ENCODE measurements at places on chromosomes 6 and 20. TPM values are rescaled to one million over a fixed set of nuclear protein-coding genes. Genes with fewer than 3 reads are reported as not detected.

- H3K36me3 ChIP-seq, result no peaks in the 10 kb centered on the region
- H3K27ac ChIP-seq, result no peak overlapping the region
- no peaks in the 10 kb centered on the region for H3K27me3 ChIP-seq
- DNase-seq, result no peak
- H3K4me1 ChIP-seq, result peaks cover 8% of the 10 kb centered on the region
These were observed 74.8 kb upstream of the MLN start for GRCh38 chr6:33878562-33878961.

- peak; percentile 24 for DNase-seq
- peaks cover 13% of the 10 kb centered on the region for H3K4me1 ChIP-seq
- H3K36me3 ChIP-seq, result no peaks in the 10 kb centered on the region
- no peak overlapping the region for H3K4me3 ChIP-seq
These were observed 154.3 kb downstream of the VEGFA start for GRCh38 chr6:43924222-43924702.

DNA sequence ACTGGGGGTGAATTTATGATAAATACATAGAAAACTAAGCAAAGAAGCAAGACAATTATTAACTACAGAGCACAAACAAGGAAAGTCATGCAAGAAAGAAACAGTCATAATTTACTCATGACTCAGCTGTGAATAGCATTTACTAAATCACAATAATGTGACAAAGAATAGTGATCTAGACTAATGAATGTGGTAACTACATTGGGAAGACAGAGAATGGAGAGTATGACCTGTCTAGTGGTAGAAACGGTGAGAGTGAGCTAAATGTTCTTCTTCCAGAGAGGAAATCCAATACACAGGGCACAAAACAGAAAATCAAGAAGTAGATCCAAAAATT is 153.5 kb upstream of the DST start:
- no peak overlapping the region for H3K27ac ChIP-seq
- no peaks in the 10 kb centered on the region for H3K27me3 ChIP-seq
- no peak overlapping the region for H3K4me3 ChIP-seq

DNA sequence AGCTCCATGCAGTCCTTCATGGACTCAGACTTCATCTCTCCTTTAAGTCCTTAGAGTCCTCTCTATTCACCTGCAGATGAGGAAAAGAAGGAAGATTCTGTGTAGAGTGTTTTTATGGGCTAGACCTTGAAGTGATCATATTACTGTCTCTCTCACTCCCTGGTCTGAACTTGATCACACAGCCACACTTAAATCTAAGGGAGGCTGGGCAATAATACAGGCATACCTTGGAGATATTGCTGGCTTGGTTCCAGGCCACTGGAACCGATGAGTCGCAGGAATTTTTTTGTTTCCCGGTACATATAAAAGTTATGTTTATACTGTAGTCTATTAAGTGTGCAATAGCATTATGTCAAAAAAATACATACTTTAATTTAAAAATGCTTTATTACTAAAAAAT is 59.2 kb upstream of the FOXO3 start:
- peak; percentile 36 for DNase-seq
- H3K4me1 ChIP-seq, result no peaks in the 10 kb centered on the region

DNA sequence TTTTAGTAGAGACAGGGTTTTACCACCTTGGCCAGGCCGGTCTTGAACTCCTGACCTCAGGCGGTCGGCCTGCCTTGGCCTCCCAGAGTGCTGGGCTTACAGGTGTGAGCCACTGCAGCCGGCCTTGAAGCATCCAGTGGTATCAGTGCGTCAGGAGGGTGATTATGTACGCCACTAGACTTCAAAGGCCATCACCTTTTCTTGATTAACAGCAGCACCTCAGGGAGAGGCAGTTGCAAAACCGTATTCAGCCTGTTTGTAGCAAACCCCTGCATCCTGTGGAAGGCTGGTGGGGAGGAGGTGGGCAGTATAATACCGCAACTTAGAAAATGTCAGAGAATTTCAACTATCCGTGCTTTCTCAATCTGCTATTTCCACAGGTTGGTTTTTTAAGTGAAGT is 27.3 kb upstream of the SHLD1 start:
- no peaks in the 10 kb centered on the region for H3K36me3 ChIP-seq
- no peak overlapping the region for H3K27ac ChIP-seq
- no peak for DNase-seq
- H3K27me3 ChIP-seq, result no peaks in the 10 kb centered on the region

- peak; percentile 66 for DNase-seq
- no peak overlapping the region for H3K4me3 ChIP-seq
- H3K36me3 ChIP-seq, result no peaks in the 10 kb centered on the region
- no peak overlapping the region for H3K27ac ChIP-seq
These were observed 58.4 kb downstream of the PDE7B start for GRCh38 chr6:135909737-135910387.

DNA sequence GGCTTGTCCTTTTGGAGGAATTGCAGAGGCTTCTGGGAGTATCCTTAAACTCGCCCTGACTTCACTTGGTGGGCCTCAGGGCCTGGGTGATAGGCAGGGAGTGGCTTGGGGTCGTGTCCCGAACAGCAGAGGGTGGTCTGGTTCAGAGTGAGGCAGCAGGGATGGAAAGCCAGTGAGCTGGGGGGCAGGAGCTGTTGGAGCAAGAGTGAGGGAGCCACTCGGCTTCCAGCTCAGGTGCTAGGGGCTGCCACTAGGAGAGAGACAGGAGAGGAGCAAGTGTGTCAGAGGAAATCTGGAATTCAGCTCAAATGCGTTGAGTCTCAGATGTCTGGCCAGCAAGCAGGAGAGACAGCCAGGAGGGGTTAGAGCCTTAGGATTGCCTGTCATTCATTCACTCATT is 85.8 kb downstream of the DLGAP4 start:
- no peaks in the 10 kb centered on the region for H3K4me1 ChIP-seq
- H3K27me3 ChIP-seq, result no peaks in the 10 kb centered on the region
- DNase-seq, result no peak
- H3K4me3 ChIP-seq, result no peak overlapping the region
- no peak overlapping the region for H3K27ac ChIP-seq

DNA sequence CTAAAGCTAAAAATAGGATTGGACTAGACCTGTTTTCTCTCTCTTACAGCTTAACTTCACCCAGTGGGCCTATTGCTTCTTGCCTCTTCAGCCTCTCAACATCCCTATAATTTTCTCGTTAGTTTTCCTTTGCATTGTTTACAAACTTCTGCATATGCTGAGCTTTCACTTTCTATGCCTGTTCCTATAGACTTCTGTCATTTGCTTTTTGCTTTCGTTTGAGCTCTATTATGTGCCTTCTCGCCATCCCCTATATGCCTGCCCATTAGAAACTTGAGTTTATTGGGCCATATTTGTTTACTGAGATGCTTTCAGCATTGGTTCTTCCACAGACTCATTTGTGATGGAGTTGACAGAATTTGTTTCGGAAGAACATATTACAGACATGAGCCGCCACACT is 40.9 kb downstream of the NCOA7 start:
- H3K27me3 ChIP-seq, result no peaks in the 10 kb centered on the region
- DNase-seq, result no peak
- H3K27ac ChIP-seq, result no peak overlapping the region
- H3K4me3 ChIP-seq, result no peak overlapping the region
- peaks cover 11% of the 10 kb centered on the region for H3K4me1 ChIP-seq

DNA sequence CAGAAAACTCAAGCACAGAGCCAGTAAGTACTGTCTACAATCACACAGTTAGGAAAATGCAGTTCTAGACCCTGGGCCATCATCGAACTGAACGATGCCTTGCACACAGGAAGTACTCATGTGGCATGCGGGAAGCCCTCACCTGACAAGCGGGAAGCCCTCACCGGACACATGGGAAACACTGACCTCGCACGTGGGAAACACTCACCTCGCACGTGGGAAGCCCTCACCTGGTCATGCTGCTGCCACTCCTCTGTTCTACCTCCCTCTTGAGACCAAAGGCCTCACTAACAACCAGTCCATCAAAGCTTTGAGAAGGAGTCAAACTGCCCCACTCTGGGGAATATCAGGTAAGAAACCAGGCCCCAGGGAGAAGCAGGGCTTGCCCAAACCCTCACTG is 105.6 kb upstream of the PTPRT start:
- no peak overlapping the region for H3K27ac ChIP-seq
- H3K4me1 ChIP-seq, result no peaks in the 10 kb centered on the region
- H3K36me3 ChIP-seq, result no peaks in the 10 kb centered on the region

DNA sequence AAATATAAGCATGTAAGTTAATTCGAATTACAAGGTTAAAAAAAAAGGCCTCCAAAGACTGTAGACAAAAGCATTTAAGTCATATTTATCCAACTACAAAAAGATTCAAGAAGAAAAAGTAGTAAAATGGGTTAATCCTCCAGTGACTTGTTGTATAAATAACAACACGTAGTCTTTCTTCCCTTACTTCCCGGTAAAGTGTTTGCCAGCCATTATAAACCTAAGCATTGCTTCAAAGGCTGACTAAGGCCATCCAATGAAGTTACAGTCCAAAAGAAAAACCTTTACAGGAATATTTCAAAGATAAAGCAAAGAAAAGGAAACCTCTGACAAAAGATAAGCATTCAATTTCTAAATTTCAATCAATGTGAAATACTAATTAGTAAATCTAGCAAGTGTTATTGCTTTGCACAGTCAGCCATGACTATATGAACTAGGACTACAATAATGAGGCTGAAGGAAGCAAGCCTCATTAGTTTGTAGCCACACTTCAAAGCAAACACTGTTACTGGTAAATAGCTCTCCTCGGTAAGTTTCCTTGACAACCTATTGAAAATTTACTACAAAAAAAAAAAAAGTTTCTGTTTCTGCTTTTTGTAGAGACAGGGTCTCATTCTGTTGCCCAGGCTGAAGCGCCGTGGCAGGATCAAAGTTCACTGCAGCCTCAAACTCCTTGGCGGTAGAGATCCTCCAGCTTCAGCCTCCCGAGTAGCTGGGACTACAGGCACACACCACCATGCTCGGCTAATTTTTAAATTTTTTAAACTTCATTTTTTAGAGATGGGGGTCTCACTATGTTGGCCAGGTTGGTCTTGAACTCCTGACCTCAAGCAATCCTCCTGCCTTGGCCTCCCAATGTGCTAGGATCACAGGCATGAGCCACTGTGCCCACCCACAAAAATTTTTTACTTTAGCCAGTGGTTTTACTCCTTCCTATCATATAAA is 46.0 kb downstream of the NUDT3 start:
- no peak for DNase-seq
- H3K27me3 ChIP-seq, result no peaks in the 10 kb centered on the region
- peak overlapping the region; percentile 28 for H3K27ac ChIP-seq
- H3K4me1 ChIP-seq, result no peaks in the 10 kb centered on the region
- H3K36me3 ChIP-seq, result no peaks in the 10 kb centered on the region

GRCh38 chr6:111870051-111870741 is 3.1 kb downstream of the FYN start:
- H3K4me1 ChIP-seq, result peaks cover 20% of the 10 kb centered on the region
- no peak overlapping the region for H3K27ac ChIP-seq
- no peaks in the 10 kb centered on the region for H3K36me3 ChIP-seq
- H3K4me3 ChIP-seq, result no peak overlapping the region
- DNase-seq, result no peak

DNA sequence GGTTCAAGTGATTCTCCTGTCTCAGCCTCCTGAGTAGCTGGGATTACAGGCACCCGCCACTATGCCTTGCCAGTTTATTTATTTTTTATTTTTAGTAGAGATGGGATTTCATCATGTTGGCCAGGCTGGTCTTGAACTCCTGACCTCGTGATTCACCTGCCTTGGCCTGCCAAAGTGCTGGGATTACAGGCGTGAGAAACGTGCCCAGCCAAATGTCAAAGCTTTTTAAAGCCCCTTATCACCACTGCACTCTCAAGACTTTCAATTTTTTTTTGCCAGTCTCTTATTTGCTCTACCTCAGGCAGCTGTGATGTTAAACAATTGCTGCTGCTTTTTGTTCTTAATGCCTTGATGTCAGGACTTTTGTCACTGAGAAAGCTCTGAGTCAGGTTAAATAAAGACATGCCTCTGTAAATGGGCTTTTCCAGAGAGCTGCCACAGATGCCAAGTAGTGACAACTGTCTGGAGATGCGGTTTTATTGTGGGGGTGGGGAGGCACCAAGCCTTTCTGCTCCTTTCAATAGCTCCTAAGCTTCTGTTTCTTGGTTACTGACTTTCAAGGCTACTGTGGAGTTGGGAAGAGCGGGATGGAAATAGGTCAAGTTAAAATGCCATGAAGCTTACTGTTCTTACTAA is 29.2 kb downstream of the RSPH3 start:
- H3K27me3 ChIP-seq, result no peaks in the 10 kb centered on the region
- peak overlapping the region; percentile 84 for H3K27ac ChIP-seq
- peaks cover 18% of the 10 kb centered on the region for H3K4me1 ChIP-seq
- no peak for DNase-seq
- H3K36me3 ChIP-seq, result peaks cover 11% of the 10 kb centered on the region

GRCh38 chr6:106090001-106090400 is 3.9 kb downstream of the PRDM1 start:
- H3K27me3 ChIP-seq, result no peaks in the 10 kb centered on the region
- no peak overlapping the region for H3K4me3 ChIP-seq
- no peaks in the 10 kb centered on the region for H3K36me3 ChIP-seq
- DNase-seq, result peak; percentile 42

The DNAAF9 gene
- polyA plus RNA-seq, result 11.6 TPM

The CAGE1 gene
- 0.26 TPM for polyA plus RNA-seq

The ENPP4 gene
- 5.8 TPM for polyA plus RNA-seq

The LY6G5B gene
- 16.5 TPM for polyA plus RNA-seq

The AVP gene
- polyA plus RNA-seq, result not detected

The COX4I2 gene
- 0.97 TPM for polyA plus RNA-seq

The F13A1 gene
- polyA plus RNA-seq, result 1.3 TPM

The CLVS2 gene
- not detected for polyA plus RNA-seq
